ENCODE measurements at places on chromosomes 2 and 18. TPM values are rescaled to one million over a fixed set of nuclear protein-coding genes. Genes with fewer than 3 reads are reported as not detected.

- H3K4me3 ChIP-seq, result no peak overlapping the region
- H3K4me1 ChIP-seq, result peaks cover 17% of the 10 kb centered on the region
- H3K27me3 ChIP-seq, result no peaks in the 10 kb centered on the region
- DNase-seq, result no peak
Observed at GRCh38 chr2:54522624-54523281, 66.6 kb downstream of the SPTBN1 start.

Gene LRRC30
- total RNA-seq, result not detected

Gene COL3A1
- 19.3 TPM for total RNA-seq

Gene ITGA4
- total RNA-seq, result 22.7 TPM

- no peaks in the 10 kb centered on the region for H3K36me3 ChIP-seq
- no peaks in the 10 kb centered on the region for H3K4me1 ChIP-seq
- DNase-seq, result no peak
- H3K4me3 ChIP-seq, result no peak overlapping the region
Observed at GRCh38 chr2:13515254-13515653, 798.5 kb downstream of the TRIB2 start.

Gene ARHGAP28
- total RNA-seq, result 12.6 TPM

Gene DES
- 376 TPM for total RNA-seq

Gene PDE11A
- 0.43 TPM for total RNA-seq

GRCh38 chr2:205483095-205483494 is 199.2 kb upstream of the NRP2 start:
- H3K27me3 ChIP-seq, result no peaks in the 10 kb centered on the region
- no peaks in the 10 kb centered on the region for H3K36me3 ChIP-seq
- H3K4me1 ChIP-seq, result peaks cover 41% of the 10 kb centered on the region
- no peak for DNase-seq
- H3K27ac ChIP-seq, result peak overlapping the region; percentile 58
- no peak overlapping the region for H3K4me3 ChIP-seq

DNA sequence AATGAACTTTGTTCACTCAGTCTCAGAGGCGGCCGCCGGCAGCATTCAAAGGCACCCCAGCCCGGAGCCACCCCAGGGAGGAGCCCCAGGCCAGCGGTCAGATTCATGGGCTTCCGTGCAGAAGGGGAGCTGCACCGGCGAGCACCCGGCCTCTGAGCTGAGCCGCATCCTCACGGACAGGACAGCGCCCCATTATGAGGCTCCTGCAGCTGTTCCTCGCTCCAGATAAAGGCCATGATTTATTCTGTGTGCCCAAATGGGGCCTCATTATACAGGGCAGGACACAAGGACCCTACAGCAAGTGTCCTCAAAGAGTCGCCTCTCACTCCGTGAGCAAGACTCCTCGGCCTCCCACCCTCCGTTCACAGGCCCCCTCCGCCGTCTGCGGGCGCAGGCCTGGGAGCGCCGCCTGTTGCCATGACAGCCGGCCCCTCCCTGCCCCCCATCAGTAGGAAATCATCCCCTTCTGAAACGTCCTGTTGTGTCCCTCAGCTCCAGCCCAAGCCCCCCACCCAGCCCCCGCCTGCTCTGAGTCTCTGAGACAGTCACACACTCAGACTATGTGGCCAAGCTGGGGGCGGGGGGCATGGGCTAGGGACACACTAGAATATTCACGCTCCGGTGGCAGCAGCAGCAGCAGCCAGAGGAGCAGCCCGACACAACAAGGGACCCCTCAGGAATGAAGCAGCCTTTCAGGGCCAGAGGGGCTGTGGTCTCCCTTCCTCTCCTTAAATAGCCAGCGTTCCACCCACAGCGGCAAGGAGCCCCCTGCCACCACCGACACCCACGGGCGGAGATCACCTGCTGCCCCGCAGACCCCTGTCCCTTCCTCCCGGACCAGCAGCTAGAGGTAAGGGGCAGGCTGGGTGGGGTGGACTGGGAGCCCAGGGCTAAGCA is at the start of gene GPR17:
Gene GPR17, plus strand, starts transcription at position 759 of the 897 bp plus-strand sequence. CDS start 4,583 bp downstream, outside the sequence.
- H3K4me3 ChIP-seq, result peak within 1 kb of the TSS; percentile 42
- H3K27ac ChIP-seq, result no peak within 1 kb of the TSS
- H3K27me3 ChIP-seq, result no peaks in the 10 kb centered on the region
- H3K4me1 ChIP-seq, result no peaks in the 10 kb centered on the region
- peak; percentile 59 for DNase-seq

Gene UGT1A3
- not detected for total RNA-seq

Gene RAD51AP2
- not detected for total RNA-seq

Gene TET3
- total RNA-seq, result 16.3 TPM
